T-helper 2 cell (primary cell): ENCODE measurements at places on chromosomes 5 and 9.

DNA sequence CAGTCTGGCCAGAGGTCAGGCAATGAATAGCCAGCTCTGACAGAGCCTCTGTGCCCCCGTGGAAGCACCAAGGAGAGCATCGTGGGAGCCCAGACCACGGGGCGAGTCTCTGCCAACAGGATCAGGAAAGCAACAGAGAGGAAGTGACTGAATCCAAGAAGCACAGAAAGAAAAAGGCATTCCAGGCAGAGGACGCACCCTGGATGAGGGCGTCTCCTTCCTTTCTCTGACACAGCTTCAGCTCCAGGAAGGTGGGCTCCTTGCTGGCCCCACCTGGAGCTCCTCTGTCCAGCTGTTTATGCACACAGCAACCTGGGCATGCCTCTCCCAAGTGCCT is 16.6 kb downstream of the HK3 start:
- no peak for DNase-seq

GRCh38 chr9:124257070-124257843 is 492 bp upstream of the NEK6 start:
- no peak for DNase-seq

- no peak for DNase-seq
These were observed 77.7 kb downstream of the ANKH start for GRCh38 chr5:14793851-14794250.

- DNase-seq, result no peak
These were observed 80.5 kb upstream of the JAK2 start for GRCh38 chr9:4904322-4905134.

GRCh38 chr9:107949061-107949460 is 459.5 kb upstream of the KLF4 start:
- DNase-seq, result no peak

- no peak for DNase-seq
These were observed 64.9 kb downstream of the CCNH start for GRCh38 chr5:87347841-87348240.

DNA sequence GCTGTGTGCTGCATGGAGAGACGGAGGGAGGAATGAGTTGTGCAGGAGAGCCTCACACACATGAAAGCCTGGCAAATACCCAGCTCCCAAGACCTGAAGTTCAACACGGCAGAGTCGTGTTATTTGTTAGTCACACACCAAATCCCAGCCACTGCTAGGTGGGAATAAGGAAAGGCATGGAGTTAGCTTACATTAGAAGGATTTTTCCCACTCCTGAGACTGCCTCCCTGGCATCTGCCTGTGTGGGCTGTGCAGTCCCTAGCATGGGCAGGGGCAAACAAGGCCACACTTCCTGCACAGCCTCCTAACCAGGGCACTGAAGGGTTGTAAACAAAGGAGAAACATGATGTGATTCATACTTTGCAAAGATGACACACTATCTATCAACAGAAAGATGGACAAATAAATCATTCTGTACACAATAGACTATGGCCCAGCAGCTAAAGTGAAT is 306.8 kb downstream of the SPOCK1 start:
- no peak for DNase-seq

DNA sequence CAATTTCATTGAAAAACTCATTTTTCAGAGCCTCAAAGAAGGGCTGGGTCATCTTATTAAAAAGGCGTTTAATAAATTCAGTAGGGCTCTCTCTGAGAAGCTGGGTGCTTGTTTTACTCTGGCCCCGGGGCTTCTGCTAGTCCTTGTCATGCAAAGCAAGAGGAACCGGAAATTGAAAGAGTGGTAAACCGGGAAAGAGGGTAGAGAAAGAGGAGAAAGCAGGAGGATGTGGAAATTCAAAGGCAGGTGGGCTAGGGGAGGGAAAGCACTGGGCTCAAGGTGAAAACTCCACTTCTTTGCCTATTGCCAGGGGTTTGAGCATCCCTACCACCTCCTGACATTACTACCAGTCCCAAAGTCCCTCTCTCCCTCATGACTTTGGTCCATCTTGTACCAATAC is 64.6 kb upstream of the AGXT2 start:
- DNase-seq, result no peak
